LNCaP clone FGC (cell line): ENCODE measurements at places on chromosomes 5 and 9.

- DNase-seq = no peak
Observed at GRCh38 chr5:67338421-67338820, 141.8 kb upstream of the CD180 start.

DNA sequence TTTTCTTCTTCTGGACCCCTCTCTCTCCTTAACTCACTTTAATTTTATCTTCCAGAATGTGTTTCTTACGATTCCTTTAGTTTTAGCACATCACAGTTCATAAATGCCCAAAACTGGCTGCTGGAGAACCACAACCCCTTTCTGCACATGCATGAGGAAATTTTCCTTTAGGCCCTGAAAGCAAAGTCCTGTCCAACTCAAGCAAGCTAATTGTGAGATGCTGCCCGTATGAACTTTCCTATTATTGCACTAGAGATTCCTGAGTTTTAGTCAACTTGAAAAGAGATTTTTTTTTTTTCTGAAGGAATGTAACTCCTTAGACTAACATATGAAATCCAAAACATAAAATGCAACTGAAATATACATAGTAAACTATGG lies 52.1 kb upstream of the DAB2 start:
- DNase-seq = no peak

DNA sequence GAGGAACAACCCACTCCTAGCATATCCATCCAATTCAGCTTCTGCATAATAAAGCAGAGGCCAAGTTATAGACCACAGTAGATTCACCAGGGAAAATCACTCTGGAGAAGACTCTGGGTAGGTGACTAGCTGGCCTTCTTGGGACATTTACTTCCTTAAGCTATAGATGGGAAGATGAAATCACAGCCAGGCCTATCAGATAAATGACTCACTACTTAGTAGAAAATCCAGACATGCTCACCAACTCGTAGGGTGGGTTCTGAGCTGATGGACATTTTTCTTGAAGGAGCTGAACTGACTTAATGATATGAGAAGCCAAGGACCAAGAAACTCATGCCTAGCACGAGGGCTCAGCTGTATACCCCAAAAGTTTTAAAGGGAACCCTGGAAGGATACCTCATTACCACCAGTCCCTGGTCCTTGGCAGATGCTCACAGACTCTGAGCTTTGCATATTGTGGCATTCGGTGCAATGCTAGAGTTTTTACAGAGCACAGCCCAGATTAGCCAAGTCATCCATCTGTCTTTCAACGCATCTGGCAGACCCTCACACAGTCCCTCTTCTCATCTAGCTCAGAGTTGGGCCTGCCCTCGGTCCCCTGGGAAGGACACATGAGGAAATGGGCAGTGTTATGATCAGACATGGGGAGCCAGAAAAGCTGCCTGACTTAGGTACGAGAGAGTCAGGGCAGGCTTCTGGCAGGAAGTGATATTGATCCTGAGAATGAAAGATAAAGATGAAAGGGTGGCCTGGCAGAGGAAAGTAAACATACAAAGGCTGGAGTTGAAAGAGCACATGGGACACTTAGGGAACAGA lies 15.0 kb downstream of the ACSL6 start:
- no peak for DNase-seq

- no peak for DNase-seq
Observed at GRCh38 chr5:37661227-37661920, 178.5 kb downstream of the GDNF start.

- DNase-seq = no peak
Observed at GRCh38 chr9:32899181-32899580, 102.2 kb downstream of the APTX start.

DNA sequence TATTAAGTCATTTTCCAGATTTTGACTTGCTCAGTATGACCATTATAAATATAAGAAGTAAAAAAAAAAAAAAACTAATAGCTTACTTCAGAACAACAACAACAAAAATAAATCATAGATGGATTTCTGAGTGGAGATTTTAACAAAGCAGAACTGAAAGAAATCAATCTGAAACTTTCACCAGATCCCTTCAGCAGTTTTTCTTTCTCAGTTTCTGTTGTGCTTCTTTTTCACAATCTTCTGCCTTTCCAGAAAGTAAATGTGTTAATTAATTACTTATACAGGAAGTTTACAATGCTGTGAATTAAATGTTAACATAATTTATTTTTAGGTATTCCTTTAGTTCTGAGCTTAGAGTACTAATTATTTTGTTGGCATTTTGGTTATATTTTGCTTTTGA lies 73.5 kb downstream of the CHSY3 start:
- no peak for DNase-seq

DNA sequence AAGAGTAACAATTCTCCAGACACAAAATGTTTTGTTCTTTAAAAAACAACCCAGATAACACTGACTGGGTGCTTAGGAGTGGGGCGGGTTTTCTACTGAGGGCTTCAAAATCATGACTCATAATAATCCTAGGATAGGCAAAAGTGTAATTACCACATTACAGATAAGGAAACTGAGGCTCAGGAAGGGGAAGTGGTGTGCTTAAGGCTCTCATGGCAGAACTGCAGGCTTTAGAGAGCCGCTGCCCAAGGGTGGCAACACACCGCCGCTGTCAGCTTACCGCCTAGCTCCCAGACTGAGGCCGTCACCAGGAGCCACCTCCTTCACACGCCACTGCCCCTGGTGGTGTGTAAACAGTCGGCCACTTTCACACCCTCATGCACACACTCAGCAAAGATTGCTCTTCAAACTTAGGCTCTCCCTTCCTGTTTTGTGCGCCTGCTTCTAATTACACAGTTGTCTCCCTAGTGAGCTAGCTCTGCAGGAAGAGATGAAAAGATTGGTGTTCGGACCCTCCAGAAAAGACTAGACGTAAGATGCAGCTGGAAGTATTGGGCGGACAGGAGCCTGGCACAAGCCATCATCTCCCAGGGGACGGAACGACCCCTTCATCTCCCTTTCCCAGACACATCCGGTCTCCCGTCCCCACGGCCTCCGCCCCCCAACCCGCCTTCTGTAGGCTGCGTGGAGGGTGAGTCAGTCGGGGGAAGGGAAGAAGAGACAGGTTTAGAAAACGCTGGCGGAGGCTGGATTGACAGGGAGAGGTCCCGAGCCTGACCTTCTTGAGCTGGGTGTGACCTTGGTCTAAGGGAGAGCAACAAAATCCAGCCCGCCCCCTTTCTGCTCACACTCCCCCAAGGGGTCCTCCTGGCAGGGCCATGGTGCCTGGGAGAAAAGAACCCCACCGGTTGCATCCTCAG lies 162.7 kb downstream of the SYK start:
- DNase-seq = no peak

GRCh38 chr5:111929867-111930266 lies 172.9 kb upstream of the NREP start:
- DNase-seq = no peak

GRCh38 chr5:141359790-141360426 lies at the start of gene PCDHGB2:
PCDHGB2 (plus strand) TSS chr5:141359994; CDS start chr5:141360136, 142 bp downstream.
- no peak for DNase-seq

DNA sequence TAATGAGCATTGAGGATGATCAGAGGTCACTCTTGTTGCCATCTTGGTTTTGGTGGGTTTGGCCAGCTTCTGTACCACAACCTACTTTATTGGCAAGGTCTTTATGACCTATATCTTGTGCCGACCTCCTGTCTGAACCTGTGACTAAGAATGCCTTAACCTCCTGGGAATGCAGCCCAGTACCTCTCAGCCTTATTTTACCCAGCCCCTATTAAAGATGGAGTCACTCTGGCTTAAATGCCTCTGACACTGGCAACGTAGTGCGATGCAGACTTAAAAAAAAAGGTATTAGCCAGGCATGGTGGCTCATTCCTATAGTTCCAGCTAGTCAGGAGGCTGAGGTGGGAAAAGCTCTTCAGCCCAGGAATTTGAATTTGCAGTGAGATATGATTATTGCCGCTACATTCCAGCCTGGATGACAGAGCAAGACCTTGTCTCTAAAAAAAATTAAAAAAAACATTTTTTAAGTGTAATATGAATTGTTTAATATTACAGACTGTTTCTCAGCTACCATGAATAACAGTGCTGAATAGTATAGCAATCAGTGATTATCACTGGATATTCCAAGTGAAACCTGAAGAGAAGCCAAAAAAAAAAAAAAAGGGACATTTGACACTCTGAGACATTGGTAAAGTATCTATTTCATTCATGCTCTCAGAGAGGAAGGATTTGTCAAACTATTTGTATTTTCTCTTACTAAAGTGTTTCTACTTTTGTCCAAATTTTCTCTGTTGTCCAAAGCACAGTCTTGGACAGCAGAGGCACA lies 18.3 kb upstream of the STOM start:
- DNase-seq = no peak

DNA sequence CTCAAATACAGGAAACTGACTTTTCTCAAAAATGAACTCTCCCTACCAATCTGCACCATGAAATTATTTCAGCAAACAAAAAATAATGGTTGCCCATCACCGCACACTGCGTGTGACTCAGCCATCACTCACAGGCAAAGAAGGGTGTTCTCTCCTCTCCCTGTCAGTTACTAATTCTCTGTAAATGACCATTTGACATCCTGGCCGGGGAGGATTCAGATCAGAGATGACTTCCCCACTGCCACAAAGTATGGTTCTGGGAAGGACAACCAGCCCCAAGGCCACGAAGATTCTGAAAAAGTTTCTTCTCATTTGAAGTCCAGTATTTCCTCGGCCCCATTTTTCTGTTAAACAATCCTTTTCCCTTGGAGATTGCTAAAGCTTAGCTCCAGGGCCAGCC lies 199.4 kb downstream of the AUH start:
- no peak for DNase-seq

DNA sequence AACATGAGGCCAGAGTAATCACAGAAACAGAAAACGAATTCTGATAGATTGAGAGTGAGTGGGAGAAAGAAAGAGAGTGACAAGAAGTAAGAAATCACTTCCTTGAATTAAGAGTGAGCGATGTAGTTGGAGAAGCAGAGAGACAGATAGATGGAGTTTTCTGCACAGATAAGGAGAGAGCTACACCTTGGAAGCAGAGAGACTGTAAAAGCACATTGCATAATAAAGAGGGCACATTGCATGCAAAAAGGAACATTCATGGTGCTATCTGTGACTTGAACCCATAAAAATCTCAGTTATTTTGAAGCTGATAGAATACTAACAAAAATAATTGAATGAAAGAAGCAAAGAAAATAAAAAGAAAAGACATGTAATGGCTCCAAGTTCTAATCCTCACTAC lies 943.8 kb downstream of the NR2F1-AS1 start:
- DNase-seq = no peak

- no peak for DNase-seq
Observed at GRCh38 chr5:150082889-150083288, 3.5 kb downstream of the CSF1R start.

- DNase-seq = no peak
Observed at GRCh38 chr9:83240671-83241070, 177.7 kb upstream of the RASEF start.

GRCh38 chr9:6109986-6110385 lies 94.6 kb upstream of the RANBP6 start:
- no peak for DNase-seq

GRCh38 chr9:24552526-24553182 lies 7.0 kb upstream of the IZUMO3 start:
- DNase-seq = peak; percentile 43

GRCh38 chr5:1014346-1014745 lies 5.7 kb downstream of the NKD2 start:
- DNase-seq = no peak

- no peak for DNase-seq
Observed at GRCh38 chr5:16983972-16984371, 47.9 kb upstream of the MYO10 start.

GRCh38 chr5:32325062-32325461 lies 12.3 kb upstream of the MTMR12 start:
- DNase-seq = no peak

DNA sequence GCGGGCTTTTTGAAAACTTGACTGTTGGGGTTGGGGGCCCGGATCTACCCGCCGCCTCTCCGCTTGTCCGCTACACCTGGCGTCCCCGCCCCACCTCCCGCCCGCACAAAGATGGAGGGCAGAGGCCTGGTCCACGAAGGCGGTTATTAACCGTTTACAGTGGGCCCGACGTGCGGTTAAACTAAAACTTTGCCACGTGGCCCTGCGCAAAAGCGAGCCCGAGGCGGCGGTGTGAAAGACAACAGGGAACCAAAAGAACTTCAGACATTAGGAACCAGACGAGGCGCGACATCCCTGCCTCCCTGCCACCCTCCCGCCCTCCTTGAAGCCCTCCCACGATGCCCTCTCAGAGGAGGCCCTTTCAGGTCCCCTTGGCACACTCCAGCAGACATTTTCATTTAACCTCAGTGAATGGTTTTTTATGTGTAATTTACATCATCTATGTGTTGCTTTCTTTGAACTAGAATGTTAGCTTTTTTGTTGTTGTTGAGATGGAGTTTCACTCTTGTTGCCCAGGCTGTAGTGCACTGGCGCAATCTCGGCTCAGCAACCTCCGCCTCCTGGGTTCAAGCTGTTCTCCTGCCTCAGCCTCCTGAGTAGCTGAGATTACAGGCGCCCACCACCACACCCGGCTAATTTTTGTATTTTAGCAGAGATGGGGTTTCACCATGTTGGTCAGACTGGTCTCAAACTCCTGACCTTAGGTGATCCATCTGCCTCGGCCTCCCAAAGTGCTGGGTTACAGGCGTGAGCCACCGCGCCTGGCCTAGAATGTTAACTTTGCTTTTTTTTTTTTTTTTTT lies 999 bp upstream of the HNRNPA0 start:
- DNase-seq = no peak

- DNase-seq = no peak
Observed at GRCh38 chr5:150440948-150441812, 8.4 kb downstream of the RPS14 start.

GRCh38 chr9:115333277-115334070 lies 215.5 kb upstream of the TNC start:
- no peak for DNase-seq

DNA sequence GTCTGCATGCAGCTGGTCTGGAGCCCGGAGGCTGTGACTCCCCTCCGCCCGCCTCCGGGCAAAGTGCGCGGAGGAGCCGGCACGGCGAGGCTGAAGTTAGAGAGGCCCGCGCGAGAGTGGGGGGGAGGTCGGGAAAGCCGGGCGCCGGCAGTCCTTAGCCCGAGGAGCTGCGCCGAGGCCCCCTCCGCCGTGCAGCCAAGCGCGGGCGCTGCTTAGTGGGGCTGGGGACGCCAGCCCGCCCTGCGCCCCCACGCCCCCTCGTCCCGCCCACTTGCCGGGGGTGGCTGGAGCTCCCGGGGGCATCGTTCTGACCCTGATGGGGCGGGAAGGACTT lies 403 bp downstream of the NINJ1 start:
- DNase-seq = no peak

DNA sequence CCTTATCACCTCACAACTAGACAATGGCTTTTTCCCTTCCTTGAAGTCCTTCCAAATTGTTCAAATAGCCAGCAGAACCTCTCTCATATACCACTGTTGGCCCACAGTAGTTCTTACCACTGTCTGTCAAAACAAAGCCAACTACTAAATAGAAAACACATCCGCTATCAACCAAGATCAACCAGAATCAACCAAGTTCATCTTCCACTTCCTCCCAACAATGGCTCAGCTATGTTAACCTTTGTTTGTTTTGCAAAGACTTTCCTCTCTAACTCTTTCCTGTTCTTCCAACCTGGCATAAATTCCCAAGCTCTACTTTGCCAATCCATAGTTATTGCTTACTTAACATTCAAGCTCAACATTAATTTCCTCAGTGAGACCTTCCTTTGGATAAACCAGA lies 15.2 kb downstream of the ELL2 start:
- no peak for DNase-seq

GRCh38 chr5:145341842-145342241 lies 493.3 kb downstream of the PRELID2 start:
- DNase-seq = no peak

- DNase-seq = no peak
Observed at GRCh38 chr9:87556039-87556438, 58.4 kb downstream of the DAPK1 start.
